ENCODE measurements at places on chromosomes 7 and 10.

DNA sequence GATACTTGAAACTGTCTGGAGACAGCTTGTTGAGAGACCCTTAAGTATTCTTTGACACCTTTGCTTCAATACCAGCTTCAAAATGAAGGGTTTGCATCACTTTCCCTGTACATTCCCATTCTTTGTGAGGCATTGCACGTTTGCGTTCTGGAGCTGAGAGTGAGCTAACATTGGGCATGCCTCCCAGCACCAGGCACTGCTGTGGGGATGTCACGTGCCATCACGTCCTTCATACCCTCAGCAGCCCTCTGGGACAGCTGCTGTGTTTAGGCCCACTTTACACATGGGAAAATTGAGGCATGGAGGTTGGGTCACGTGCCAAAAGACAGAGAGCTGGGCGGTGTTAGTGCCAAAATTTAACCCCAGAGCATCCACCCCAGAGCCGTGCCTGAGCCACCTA is 66.2 kb upstream of the INSYN2A start:
- DNase-seq: no peak

DNA sequence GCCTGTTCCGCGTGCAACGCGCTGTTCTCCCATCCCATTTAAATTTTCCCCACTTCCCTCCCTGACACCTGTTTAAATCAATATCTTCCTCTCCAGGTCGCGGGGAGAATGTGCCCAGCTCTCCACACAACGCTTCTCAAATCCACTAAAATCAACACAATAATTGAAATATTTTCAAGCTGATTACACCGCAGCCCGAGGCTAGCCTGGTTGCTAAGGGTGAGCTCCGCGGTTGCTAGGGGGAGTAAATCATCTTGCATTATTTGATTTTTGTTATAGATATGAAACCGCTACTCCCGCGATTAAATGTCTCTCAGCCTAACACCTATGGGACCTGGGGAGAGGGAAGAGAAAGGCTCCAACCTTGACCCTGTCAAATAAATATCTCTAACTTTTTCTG is 36.2 kb downstream of the UNCX start:
- DNase-seq: no peak

- peak; percentile 12 for DNase-seq
These were observed 75.7 kb downstream of the SEMA3C start for GRCh38 chr7:80843018-80843677.

DNA sequence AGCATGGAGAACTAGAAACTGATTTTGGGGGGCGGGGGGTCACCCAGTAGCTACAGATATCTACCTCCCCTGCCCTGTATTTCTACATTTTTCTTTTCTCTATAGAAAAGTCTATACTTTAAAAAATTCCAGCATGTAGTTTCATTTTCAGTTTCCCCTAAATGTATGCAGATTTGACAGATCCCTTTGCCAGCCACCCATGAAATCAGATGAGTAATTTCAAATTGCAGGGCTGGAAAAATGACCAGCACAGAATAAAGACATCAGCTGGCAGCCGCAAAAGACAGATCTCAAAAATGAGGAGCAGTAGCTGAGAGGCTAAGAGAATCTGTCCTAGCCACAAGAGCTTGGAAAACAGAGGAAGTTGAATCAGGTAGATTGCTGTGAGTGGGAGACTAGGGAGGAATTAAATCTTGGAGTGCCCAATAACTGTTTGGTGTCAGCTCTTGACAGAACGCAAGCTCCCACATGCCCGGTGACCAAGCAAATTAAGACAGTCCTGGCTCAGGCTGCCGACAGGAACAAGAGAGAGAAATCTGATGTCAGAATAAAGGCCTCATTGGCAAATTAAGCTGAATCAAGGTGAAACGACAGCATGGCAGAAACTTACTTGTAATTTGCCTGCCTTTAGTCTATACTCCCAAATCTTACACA is 24.5 kb downstream of the ADRB1 start:
- no peak for DNase-seq

GRCh38 chr10:101561068-101561915 is 26.8 kb downstream of the POLL start:
- no peak for DNase-seq

DNA sequence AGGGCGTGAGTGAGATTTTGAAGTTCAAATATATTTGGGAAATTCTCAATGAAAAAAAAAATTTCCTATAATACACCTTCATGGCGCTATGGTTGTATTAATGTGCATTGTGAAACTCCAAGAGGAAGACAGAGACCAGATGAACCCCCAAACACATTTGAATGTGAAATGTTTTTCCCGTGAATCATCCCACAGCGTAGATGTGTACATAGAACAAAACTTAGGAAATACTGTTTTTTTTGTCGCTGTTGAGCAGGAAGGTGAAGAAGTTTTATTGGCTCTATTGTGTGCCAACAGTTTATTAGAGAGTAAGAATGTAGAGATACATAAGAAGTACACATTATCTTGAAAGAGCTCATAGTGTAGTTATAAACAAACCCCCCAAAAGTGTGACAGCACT is 134.0 kb downstream of the KCND2 start:
- DNase-seq: no peak

DNA sequence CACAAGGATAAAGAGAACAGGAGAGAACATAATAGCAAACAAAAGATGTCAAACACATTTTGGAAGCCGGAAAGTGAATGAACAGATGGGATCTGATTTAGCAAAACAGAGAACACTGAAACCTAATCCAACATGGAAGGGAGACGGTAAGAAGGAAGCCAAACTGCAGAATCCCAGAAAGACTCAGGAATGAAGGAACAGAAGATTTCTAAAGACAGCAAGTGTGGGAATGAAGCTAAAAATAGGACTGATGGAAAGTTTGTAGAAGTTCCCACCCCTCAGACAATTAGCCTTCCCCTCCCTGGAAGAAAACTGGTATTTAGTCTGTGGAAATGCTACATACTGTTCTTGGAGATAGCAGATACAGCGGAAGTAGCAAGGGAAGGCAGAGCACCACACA is 40.8 kb downstream of the SLC16A12 start:
- DNase-seq: no peak

- no peak for DNase-seq
These were observed 383.2 kb downstream of the MALRD1 start for GRCh38 chr10:19431622-19432351.

DNA sequence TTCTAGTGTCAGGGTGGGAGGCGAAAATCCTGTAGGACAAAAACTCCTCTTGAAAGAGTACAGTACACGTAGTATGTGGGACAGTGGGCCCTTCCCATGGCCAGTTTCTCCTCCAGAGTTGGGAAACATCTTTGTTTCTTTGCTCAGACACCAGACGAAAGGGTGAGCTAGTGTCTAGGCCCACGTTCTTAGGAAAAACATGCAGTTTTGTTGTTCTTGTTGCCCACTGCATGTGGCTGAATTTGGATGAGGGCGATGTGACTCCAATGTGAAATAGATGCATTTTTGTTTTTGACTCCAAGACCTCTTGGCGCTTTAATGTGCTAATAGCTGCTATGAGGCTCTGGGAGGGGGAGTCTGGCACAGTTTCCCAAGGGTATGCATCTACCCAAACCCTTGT is 100.8 kb downstream of the ATXN7L1 start:
- no peak for DNase-seq

- no peak for DNase-seq
These were observed 27.8 kb upstream of the RADIL start for GRCh38 chr7:4911111-4911828.

DNA sequence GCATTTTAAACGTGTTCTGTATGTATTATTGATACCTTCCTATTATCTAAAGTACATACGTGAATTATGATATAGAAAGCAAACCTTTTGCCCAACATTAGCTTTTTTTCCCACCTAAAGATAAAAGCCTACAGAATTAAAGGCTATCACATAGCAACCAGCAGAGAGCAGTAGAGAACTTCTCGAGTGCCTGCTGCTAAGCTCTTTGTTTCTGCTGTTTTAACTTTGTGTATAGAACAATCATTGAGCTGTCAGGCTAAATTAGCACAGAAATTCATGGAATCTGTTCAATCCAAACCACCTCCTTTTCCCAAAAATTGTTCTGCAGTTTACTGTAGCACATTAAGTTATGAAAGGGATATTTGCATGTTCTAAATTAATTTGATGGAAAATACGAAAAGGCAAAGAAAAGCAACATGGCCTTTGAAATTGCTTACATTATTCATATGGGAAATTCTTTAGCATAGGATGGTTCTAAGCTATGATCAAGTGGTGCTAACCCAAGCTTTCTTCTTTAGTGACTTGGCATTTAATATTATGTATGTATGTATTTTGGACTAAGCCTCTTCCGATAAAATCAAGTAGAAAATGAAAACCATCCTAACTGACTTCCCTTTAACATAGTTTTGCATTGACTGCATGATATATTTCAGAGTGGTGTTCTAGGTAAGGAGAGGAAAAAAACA is 1288.5 kb downstream of the GATA3 start:
- DNase-seq: peak; percentile 18

DNA sequence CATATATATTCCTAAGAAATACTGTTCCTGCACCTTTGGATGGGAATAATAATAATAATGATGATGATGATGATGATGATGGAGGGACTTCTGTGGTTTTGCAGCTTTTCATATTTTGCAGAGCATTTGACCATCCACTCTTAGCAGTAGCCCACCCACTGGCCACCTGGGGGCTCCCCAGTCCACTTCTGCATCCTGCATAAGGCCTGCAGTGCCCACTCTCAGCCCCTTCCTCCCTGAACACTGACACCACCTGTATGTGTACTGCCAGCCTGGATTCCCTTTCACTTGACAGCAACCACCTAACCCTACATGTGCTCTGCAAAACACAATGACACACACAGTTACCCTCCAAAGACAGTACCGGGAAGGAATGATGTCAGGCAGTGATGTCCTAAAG is 131.4 kb downstream of the ADAM12 start:
- DNase-seq: peak; percentile 3

DNA sequence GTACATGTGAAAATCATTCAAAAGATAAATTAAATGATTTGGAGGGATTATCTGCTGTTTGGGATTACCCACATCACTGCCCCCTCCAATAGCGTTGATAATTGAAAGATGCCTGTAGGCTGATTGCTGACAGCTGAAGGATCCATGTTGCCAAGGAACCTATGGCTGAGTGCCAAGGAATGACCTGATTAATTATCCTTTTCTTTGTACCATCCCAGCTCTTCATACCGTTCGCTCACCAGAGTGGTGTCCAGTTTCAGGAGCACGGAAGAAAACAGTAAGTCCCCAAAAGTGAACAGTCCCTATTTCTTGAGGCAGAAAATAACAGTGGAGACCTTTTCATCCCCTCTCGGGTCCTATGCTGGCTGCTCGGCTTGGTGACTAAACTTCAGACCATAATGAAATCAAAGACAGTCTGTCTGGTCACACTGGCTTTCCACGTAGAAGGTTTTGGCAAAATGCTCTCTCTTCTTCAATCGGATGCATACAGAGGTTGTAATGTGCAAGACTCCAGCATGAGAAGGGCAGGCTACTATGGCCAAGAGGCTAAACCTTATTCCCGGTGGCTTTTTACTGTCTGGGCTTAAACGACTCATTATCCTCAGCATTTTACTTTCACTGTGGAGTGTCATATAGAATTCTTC is 108.8 kb downstream of the SPAG6 start:
- DNase-seq: peak; percentile 42

- DNase-seq: no peak
These were observed 163.7 kb downstream of the DIP2C start for GRCh38 chr10:525565-526315.

DNA sequence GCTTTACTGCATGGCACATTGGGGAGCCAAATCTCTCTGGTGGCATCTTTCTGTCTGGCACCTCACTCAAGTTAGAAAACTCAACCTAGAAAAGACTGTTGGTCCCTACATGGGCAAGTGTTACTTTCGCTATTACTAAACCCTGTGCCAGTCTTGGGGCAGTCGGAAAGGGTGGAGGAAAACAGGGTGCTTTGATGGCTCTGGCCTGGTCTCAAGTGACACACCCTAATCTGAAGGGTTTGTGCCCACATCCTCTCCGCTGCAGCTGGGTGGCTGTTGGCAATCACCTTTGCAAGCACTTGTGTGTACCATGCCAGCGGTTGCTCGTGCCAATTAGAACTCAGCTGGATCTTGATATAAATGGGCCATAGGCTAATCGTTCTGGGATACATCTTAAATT is 159.8 kb upstream of the ITGB1 start:
- DNase-seq: no peak

Data from NCI-H524 (cell line).